AG04450 (cell line): ENCODE measurements at places on chromosomes 7 and 10. TPM values are rescaled to one million over a fixed set of nuclear protein-coding genes. Genes with fewer than 3 reads are reported as not detected.

- DNase-seq = no peak
Observed at GRCh38 chr7:322111-322671, 32.2 kb downstream of the FOXL3 start.

Gene AOAH
- polyA plus RNA-seq = not detected in 2 replicates

Gene ANKRD1
- 0.50 and 0.53 TPM in 2 replicates for polyA plus RNA-seq

Gene GDF2
- not detected in 2 replicates for polyA plus RNA-seq

GRCh38 chr10:69387500-69387899 is 29.2 kb downstream of the TACR2 start:
- DNase-seq = no peak

DNA sequence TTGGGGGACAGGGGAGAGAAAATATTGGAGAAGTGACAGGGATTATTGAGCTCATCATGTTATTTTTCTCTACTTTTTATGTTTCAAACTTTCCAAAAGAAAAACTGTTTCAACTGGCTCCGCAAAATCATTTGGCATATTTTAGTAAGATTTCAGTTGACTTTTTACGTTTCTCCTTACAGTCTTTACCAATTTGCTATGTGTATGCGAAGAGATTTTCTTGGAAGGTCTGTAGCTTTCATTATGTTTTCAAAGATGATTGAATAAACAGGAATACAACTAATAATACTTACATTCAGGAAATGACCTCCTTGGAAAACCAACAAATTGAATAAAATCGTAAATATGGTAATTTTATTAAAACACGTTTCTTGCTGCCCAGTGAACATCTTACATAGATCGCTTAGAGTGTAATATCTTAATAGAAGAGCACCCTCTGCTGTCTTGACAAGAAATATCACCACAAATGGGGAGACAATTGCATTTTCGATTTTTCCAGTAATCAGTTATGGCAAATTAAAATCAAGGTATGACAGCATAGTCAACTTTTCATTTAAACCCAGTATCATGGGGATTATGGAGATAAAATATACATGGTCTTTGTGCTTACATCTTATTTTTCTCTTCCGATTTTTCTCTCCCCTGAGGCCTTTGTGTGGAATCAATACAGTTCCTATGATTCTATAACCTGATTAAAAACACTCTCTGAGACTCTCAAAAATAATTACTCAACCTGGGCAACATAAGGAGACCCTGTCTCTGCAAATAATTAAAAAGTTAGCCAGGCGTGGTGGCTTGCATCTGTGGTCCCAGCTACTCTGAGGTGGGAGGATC is 43.1 kb downstream of the MBL2 start:
- DNase-seq = no peak

Gene PRSS37
- not detected in 2 replicates for polyA plus RNA-seq

Gene PIP
- not detected in 2 replicates for polyA plus RNA-seq

Gene NRCAM
- polyA plus RNA-seq = 0.24 and 0.66 TPM in 2 replicates

Gene CDC123
- polyA plus RNA-seq = 124 and 138 TPM in 2 replicates
